ENCODE measurements at places on chromosomes 2 and 18.

- no peak for DNase-seq
Measured at GRCh38 chr2:39954346-39954745, 175.3 kb upstream of the THUMPD2 start.

DNA sequence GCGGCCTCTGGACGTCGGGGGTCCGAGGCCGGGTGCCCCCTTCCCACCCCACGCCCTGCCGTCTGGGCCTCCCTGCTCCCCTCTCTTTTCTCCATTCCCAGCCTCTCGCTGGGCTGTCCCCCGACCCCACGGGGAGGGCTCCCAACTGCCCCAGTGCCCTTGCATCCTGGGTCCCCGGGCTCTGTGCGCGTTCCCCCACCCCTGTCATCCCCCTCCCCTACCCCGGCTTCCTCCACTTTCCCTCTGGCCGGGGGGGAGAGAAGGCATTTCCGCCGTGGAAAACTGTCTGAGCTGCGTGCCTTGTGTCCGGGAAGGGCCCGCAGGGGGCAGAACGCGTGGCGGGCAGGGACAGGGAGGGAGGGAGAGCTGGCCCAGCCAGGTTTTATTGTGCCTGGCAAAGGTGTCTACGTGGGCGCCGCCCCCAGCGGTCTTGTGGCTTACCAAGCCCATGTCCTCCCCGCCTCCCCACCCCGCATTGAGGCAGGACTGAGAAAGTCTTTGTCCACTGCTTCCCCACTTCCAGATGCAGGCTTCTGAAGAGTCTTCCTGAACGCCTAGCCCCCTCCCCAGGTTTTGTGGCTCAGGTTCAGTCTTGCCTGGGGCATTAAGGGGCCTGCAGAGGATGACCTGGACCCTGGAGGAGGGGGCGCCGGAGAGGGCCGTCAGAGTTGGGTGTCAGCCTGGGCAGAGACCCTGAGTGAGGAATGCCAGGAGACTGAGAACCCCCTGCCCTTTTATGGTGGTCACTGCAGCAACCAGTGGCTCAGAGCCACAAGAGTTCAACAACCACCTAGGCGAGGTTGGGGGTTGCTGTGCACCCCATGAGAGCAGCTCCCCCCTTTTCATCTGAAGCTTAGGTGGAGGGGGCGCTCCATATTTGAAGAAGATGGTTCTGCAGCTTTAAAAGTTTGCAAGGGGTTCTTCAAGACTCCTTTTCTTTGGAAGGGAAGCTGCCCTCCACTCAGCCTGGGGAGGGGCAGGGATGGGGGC, 1.3 kb downstream of the ITM2C start:
- peak; percentile 35 for DNase-seq

DNA sequence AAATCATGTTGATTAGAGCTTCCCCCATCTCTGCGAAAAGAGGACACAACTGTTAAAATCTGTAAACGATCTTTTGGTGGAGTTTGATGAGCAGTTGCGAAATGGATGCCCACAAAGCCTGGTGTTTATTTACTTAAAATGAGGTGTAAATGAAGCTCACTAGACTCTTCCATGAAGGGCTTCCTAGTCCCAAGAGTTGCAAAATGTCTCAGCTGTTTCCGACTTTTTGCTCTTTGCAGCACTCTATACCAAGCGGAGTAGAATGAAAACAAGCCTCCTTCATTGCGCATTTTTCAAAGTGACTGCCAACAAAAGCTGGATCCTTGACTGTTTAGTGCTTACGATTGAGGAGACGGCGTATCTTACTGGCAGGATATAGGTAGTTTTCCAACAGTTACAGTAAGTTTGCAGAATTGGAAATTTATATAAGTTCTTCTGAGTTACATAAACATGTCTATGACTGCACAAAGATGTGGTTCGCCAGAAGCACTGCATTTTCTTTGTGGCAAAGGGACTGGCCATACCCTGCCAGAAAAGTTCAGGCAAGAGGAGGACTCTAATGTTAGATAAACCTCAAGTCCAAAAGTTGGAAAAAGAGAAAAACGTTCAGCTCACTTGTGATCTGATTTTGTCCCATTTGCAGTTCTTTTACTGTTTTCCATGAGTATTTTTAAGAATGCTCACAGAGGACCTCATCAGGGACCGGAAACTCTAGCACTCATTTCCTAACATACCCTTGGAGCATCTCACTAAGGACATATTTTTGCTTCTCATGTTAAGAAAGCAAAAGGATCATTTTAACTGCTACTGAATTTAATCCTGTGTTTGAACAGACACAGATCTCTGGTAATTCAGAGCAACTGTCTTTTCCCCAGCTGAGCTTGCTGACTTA, 42.7 kb downstream of the COLEC12 start:
- peak; percentile 50 for DNase-seq

DNA sequence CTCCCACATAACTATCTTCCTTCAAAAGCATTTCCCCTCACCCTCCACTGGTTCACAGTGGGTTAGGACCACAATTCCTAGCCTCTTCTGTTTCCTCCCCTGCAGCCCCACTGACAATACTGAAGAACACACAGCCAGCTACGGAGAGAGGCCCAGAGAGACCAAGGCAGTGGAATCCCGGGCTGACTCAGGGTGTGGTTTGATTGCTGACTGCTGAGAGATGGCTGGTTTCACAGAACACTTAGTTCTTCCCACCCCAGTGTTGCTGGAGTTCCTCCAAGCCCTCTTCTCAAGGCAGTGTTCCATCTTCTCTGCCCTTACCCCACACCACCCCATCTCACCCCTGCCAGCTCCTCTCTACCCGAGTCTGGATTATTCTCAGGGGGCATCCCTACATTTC, 43.3 kb upstream of the ZFP36L2 start:
- peak; percentile 91 for DNase-seq

DNA sequence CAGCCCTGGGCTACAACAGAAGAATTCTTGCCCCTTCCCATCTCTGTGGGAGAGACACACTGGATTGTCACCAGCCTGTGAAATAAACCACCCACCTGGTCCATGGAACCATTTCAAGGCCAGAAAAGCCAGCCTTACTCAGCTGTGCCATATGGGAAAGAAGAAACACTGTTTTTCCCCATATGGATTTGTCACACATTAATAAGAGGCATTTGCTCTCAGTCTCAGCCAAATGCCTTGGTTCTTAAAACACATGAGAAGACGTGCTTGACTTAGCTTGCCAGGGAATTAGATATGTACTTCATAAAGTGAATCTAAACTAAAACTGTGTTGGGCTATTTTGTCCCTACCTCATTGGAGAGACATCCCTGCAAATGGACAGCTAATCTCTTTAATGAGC, 308.6 kb upstream of the TNP1 start:
- DNase-seq, result no peak

DNA sequence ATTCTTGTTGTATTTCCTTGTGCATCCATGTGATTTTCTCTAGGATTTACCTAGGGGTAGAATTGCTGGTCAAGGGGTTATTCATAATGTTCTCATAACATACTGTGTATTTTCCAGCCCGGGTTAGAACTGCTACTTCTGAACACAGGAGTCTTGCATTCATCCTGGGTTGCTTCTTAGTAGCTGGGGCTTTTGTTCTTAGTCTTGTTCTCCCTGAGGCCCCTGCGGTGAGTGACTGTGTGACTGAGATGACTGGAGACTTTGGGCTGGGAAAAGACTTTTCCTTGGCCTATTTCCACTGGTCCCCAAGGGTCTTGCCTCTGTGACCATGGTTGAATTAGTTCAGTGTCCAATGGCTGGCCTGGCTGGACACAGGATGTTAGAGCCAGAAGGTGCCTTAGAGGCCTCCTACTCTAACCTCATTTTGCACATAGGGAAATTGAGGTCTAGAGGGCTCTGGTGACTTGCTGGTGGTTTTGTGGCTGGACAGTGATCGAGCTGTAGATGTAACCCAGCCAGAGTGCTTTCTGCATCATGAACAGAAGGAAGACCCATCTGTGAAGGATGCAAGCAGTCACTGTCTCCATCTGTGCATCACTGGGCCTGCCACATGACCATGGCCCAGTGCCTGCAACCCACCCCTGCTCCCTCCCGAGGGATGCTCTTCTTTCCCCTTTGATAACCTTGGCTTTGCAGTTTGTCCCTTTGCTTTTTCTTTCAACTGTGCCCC, 233.3 kb downstream of the FHOD3 start:
- no peak for DNase-seq

Data from cardiac fibroblast (primary cell).